ENCODE measurements at places on chromosomes 7 and 10. TPM values are rescaled to one million over a fixed set of nuclear protein-coding genes. Genes with fewer than 3 reads are reported as not detected.

The OR13A1 gene
- total RNA-seq, result not detected

The H2BK1 gene
- not detected for total RNA-seq

The PPP1R9A gene
- 13.1 TPM for total RNA-seq

- DNase-seq, result no peak
Measured at GRCh38 chr10:73819081-73819480, 7.7 kb upstream of the NDST2 start.

DNA sequence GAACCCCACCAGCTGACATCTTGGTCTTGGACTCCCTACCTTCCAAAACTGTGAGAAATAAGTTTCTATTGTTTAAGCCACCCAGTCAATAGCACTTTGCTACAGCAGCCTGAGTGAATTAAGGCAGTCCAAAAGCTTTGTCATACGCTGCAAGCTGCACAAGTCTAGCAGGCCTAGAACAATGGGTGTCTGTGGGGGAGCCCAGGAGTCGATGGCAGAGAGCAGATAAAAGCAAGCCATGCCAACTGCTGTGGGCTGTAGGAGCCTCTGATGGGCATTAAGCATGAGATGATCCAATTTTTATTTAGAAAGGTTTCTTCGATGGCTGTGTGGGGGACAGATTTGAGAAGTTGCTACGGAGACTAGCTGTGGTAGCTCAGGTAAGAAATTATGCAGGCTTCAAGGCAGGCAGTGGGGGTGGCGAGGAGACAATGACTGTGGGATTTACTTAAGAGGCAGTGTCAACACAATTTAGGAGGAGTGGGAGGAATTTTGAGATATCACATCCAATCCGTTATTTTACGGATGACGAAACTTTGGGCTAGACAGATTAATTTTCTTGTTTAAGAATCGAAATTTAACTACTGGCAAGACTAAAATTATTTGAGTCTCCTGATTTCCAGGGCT, 110.4 kb downstream of the NRCAM start:
- no peak for DNase-seq

DNA sequence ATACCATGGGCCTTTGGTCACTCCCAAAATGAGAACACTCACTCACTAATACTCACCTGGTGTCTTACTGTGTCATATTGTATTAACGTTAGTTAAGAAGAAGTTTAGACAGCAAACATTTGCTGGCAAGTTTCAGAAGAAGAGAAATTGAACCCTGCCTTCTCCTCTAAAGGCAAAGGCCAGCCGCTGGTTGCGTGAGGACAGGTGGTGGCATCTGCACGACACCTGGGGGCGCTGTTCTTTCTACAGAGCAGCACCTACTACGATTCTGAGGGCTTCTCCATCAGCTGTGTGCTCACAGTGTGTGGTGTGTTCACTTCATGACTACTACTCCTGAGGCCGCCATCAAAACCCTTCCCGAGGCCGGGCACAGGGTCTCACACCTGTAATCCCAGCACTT, 17.9 kb upstream of the CLEC2L start:
- DNase-seq, result no peak
